NCI-H2029 treated with DMSO at 0.1 percent for 48 hours (cell line): ENCODE measurements at places on chromosomes 1 and 21.

DNA sequence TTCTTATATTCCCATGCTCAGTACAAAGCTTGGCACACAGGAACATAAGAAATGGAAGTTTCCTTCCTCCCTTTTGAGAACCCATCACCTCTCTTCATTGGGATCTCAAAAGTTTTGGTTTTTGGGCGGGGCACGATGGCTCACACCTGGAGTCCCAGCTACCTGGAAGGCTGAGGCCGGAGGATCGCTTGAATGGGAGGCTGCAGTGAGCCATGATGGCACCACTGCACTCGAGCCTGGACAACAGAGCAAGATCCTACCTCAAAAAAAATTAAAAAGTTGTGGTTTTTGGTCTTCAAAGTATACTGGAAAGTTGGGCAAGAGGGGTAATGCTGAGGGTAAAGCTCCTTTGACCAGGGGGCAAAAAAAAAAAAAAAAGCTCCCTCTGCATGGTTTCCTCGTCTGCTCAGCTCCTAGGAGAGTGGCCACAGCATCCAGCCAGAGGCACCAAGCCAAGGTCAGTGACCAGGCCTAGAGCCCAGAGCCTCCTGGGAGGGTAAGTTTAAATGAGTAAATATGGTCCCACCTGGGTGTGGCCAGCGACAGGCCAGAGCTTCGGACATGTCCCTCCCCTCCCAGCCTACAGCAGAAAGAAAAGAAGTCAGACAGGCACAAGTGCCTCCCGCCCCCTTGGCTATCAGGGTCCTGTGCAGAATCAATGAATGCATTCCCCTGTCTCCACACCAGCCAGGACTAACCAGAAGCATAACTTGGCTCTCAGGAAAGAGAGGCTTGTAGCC is 5.0 kb downstream of the MEF2D start:
- DNase-seq = no peak

DNA sequence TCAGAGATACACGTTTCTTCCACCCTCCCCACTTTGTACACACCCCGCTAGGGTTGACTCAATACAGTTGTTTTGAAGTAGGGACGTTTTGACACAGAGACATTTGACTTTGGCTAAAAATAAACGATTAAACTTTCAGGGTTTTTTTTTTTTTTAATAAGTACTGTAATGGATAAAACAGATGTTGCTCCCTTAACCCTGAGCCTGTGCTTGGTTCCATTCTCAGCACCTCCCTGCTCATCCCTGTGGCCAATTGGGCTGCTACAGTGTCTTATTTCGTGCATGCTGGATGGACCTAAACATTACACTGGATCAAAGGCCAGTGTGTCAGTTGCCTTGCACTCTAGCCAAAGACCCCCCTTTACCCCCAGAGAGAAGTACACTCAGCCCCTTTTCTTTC is 16.9 kb downstream of the GRHL3 start:
- DNase-seq = no peak

DNA sequence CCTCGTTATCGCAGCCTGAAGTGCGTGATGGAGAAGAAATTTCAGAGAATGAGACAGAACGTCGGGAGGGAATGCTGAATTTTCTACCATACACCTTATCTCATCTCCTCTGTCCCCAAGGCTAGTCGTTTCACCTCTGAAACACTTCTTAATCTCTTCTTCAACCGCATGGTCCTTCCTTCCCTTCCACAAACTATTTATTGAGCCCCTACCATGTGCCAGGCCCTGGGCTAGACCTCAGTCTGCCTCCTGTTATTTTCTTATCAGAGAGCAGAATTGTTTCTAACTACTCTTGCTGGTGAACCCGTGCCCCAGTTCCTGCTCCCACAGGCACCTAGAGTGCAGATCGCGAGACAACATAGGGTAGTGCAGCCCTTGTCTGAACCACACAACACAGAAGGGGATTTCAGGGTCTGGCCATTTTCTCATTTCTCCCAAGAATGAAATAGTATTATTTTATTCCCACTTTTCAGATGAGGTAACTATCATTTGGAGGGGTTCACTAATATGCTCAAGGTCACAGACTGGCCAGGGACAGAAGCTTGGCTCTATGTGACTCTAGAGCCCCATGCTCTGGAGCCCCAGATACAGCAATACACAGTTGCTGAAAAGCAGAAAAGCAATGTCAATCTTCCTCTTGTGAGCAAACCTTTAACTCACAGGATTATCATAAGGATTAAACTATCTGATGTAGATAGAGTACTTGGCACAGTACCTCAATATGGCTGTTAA is 598 bp upstream of the ADIPOR1 start:
- DNase-seq = no peak

DNA sequence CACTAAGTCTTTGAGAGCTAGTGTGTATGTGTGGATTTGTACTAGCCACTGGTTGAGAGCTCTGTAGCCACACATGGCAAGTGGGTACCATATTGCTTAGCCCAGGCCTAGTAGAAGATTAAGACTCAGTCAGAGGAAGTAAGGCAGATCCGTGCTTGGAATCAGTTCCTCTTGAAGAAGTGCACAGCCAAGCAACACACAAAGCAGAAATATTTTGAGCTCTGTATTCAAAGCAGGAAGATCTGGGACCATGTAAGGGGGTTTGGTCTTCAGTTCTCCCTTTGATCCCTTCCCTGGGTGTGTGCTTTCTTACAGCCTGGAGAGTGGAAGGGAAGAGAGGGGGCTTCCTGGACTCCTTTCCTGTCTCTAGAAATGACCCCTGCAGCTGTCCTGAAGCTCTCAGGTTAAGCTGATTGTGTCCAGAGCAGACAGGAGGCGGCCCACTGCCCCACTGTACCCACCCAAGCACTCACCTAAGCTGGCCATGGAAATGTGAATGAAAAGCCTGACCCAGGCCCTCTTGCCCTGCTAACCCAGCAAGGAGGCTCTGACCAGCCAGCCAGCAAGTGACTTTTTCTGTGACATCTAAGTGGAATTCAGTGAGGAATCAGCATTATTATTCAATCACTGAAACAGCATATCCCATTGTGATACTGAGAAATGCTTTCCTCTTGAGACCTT is 3.6 kb downstream of the ETS2 start:
- DNase-seq = no peak

GRCh38 chr1:173295995-173296394 is 88.9 kb upstream of the TNFSF4 start:
- DNase-seq = no peak

DNA sequence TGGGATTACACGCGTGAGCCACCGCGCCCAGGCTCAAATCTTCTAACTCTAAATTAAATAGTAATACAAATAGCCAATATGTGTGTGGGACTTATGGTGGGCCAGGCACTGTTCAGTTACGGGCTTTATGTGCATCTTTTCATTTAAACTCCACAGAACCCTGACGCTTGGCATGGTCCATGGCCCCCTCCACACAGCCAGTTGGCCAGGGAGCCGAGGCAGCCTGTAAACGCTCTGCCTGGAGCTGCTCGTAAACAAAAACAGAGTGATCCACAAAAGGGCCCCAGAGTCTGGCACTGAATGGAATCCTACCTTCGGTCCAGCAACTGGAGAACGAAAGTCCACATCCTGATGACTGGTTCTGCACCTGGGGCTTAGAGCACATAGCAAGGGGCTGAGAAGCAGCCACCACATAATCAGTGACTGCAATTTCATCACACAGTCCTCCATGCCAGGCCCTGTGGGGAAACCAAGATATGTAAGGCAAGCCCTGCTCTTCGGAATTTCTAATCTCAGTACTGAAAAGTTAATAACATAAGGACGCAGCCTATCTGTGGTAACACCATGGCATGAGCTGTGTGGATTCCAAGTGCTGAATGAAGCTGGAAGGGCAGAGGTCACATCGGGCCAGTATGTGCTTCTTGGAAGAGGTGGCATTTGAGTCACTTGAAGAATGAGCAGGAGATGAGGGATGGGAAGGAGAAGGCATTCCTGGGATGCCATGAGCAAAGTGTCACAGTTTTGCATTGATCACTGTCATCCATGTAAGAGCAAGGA is 13.5 kb upstream of the ADAMTSL4 start:
- DNase-seq = no peak

DNA sequence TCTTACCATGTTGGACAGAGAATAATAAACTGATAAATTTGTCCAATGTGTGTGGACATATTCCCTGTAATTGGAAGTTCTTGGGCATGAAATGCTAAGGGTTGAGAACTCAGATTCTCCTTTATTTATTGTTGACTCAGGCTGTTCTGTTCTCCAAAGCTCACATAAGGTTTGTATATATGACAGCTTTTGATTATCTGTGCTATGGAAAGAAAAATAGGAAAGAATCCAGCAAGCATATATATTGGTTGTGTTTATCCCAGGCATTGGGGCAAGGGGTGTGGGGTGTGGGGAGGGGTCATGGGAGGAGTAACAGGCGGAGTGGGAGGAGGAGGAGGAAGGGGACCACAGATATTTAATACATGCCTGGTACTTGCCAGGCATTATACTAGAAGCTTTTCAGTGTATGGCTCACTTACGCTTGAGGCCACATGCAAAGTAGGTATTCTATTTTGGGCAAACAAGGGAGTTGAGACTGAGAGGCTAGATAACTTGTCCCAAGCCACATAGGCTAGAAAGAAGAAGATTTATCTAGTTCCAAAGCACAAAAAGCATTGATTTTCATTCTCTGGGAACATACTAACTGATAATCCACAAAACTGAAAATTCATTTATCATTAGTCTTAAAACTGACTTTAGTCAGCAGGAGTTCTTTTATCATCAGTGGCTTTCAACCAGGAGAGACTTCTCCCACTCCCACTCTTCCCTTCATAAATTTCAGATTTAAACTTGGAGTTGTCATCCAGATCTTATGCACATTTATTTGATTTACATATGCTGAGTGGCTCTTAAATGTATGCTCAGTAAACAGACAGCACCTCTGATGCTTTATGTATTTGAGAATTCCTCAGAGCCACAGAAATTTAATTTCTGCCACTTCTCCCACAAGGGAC is 27.2 kb downstream of the NGF start:
- DNase-seq = no peak

DNA sequence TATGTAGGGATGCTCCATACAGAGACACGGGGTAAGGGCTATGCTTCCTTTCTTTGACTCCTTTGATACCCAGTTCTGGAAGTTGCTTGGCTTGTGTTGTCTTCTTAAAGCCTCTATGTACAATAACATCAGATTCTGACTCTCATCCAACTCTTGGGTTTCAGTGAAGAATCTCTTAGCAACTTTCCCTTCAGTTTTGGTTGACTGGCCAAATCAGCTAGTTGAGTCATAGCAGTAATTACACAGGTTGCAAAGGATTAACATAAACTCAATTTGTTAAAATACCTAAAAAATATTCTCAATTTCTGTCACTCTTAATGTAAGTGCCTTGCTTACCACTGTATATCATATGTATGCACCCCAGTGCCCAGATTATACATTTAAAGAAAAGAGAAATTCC is 9.2 kb downstream of the CD1E start:
- DNase-seq = no peak

DNA sequence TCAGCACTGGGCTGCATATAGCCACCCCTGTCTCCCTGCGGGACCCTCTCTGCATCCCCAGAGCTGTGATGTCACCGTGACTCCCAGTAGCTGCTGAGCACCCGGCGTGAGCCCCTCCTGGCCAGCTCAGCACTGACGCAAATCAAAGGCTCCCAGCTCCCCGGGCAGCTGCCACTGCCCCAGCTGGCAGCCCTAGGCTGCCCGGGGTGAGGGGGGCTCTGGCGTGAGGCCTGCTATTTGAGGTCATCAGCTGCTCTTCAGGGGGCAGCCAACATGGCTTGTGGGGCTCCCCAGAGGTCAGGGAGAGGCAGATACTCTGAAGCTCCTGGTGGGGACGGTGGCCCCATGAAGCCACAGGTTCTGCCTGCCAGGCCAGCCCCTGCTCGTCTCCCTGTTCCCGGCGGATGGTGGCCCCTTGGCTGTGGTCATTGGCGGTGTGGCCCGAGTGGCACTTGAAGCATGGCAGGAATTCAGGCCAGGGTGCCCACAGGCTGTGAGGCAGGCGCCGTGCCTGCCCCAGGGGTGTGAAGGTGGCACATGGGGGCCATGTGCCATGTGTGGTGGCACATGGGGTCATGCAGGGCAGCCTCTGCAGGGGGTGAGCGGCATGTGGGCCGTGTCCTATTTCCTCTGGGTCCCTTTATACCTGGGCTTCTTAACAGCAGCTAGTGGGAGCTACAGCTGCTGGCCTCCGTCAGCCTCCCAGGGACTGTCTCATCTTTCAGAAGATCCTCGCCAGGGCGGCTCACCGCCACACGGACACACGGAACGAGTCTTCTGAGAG is 85.4 kb downstream of the SIK1 start:
- no peak for DNase-seq

DNA sequence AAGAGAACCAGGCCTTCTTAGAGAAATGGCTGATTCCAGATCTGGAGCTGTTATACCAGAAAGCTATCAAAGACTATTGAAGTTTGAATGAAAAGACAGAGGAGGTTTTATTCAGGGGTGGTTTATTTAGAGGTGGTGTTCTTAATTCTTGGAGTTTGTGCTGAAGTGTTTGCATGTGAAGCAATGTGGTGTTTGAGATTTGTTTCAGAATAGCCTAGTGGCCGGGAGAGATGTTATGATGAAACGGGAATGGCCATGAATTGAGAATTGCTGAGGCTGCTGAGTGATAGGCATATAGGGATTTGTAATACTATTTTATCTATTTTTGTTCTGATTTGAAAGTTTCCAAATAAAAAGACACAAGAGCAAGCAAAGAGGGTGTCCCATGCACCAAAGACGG is 10.5 kb upstream of the SHE start:
- no peak for DNase-seq

- DNase-seq = no peak
Observed at GRCh38 chr21:26070121-26070520, 100.4 kb downstream of the APP start.

DNA sequence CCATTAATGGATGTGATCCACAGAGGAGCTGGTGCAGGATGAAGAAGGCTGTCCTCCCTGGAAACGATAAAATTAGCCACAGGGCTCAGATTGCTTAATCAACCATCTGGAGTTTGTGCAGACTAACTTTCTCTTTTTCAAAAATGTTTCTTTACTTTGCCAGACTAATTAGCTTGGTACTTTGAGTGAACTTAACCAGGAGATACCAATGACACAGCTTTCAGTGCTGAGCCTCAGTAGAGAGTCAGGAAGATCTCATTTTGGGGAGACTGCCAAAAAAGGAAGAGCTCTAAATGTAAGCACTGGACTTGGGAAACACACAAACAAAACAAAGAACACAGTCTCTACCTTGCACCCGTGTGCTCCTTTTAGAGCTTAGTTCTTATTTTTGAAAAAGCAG is 248.1 kb upstream of the DEPDC1 start:
- DNase-seq = no peak

- no peak for DNase-seq
Observed at GRCh38 chr1:212104586-212105325, 69.2 kb downstream of the DTL start.

- DNase-seq = no peak
Observed at GRCh38 chr1:148353461-148354283, 129.4 kb downstream of the PPIAL4G start.

- DNase-seq = no peak
Observed at GRCh38 chr1:183966487-183966886, 71.0 kb downstream of the COLGALT2 start.

- DNase-seq = no peak
Observed at GRCh38 chr1:114278911-114279310, 125.2 kb upstream of the SYT6 start.

- no peak for DNase-seq
Observed at GRCh38 chr1:174740249-174740968, 259.3 kb upstream of the CACYBP start.

GRCh38 chr1:181438013-181438412 is 45.3 kb upstream of the CACNA1E start:
- DNase-seq = no peak

- DNase-seq = peak; percentile 43
Observed at GRCh38 chr1:85450832-85451231, 14.1 kb downstream of the DDAH1 start.

GRCh38 chr1:160607011-160607671 is 27.8 kb upstream of the CD84 start:
- peak; percentile 38 for DNase-seq
